Activated gamma-delta T cell treated with anti-CD3 and anti-CD28 coated beads, Interleukin-2, amount 50 U/mL, for 16 hours (primary cell): ENCODE measurements at places on chromosomes 6 and 20.

DNA sequence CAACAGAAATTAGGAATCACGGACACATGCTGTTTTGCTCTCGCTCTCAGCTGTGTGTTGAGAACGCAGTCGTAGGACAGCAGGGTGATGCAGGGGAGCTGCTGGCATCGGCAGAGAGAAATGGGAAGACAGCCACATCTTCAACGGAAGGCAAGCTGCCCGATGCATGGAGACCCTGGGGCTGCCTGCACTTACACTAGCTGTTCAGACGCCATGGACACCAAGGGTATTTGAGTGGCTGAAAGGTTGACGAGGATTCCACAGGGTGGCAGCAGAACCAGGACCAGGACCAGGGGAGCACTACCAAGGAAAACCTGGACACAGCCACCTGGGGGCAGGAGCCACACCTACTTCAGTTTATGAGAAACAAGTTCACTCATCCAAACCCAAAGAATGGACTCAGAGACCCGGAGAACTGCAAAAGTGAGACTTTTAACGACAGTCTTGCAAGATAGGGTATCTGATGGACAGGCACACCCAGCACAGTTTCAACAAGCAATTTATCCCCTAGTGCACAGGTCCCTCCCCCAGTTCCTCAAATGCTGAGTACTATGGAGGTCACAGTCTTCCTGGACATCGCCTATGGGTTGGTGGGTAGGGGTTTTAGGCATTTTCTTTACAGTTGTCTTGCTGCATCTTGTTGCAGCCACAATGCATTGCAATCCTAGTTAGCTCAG, 56.3 kb upstream of the ENTPD6 start:
- DNase-seq = no peak

GRCh38 chr20:22099348-22099747, 393.9 kb downstream of the PAX1 start:
- DNase-seq = no peak

- DNase-seq = no peak
These were observed 210.9 kb downstream of the TFAP2B start for GRCh38 chr6:51029561-51029960.

DNA sequence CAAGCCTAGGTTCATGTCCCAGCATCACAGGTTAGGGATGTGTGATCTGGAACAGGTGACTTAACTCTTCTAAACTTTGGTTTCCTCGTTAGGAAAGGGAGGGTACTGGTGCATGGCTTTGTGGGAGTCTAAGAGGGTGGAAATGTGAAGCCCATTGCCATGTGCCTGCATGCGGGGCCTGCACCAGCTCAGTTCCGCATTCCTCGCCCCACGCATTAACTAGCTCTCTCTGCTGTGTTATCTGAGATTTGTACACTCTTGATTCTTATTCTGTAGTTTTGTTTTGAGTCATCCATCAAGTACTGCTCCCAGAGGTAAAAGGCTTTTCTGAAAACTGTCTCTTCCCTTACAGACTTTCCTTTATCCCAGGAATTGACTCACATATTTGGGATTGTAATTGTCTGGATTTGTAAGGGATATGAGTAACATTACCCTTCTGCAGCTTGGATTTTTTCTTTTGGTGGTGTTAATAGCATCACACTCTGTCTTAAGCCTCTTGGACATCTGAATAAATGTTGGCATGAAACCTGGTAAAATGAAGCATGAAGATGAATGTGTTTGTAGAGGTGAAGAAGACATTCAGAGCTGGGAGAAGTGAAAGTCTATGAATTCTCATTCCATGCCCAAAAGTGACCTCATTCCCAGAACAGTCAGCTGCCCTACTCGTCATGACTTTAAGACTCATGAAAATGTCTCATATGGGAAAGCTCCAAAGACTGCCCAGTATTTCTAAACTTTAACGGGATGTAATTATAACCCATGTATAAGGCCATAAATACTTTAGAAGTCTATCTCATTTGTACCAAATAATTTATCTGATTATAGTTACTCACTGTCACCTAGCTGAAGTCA, 357.3 kb downstream of the FOXA2 start:
- no peak for DNase-seq
